Activated T-cell treated with anti-CD3 and anti-CD28 coated beads, Interleukin-2, amount 50 U/mL, for 4 hours (primary cell): ENCODE measurements at places on chromosomes 12 and 14.

DNA sequence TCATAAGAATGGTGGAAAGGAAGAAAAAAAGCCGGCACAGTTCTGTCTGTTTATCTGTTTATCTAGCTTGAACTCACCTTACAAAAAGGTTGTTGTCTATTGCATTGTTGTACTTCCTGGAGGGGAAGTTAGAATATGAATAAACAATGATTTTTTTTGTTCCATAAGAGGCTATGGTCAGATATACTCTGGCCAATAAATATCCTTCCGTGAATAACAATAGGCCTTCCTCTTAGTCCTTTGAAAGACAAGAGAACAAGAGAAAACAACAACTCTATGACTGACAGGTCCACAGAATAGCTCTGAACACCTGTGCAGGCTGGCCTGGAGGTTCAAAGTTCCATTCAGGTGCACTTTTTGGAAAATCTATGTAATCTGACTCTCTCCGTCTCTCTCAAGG is 192.8 kb upstream of the KRR1 start:
- DNase-seq, result no peak

- no peak for DNase-seq
Observed at GRCh38 chr12:4323396-4323795, 2.4 kb downstream of the TIGAR start.

- no peak for DNase-seq
Observed at GRCh38 chr14:89058697-89059096, 234.2 kb downstream of the TTC8 start.

DNA sequence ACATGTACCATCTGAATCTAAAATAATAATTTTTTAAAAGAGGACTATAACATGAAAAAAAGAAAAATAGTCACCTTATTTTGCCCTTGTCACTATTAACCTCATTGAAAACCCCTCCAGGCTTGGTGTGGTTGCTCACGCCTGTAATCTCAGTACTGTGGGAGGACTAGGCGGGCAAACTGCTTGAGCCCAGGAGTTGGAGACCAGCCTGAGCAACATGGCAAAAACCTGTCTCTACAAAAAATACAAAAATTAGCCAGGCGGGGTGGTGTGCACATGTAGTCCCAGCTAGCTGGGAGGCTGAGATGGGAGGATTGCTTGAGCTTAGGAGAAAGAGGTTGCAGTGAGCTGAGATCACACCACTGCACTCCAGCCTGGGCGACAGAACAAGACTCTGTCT is 126.3 kb upstream of the KRAS start:
- no peak for DNase-seq

GRCh38 chr12:111275308-111275707 is 93.6 kb downstream of the PHETA1 start:
- DNase-seq, result no peak

DNA sequence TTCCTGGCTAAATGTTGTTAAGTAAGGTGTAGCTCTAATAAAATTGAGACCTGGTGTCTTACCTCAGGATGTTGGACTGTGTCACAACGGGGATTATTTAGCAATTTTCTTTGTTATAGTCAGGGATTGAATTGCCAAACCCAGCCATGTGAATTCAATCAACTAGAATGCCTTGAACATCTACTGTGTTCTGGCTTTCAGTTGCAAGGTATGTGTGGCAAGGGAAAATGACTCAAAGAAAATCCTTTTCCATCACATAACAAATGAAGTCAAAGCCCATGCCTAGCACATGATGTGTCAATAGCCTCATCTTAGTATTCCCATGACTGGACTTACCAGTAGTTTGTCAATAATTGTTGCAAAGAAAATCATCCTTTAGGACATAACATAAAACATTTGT is 519.8 kb upstream of the FLRT2 start:
- no peak for DNase-seq

DNA sequence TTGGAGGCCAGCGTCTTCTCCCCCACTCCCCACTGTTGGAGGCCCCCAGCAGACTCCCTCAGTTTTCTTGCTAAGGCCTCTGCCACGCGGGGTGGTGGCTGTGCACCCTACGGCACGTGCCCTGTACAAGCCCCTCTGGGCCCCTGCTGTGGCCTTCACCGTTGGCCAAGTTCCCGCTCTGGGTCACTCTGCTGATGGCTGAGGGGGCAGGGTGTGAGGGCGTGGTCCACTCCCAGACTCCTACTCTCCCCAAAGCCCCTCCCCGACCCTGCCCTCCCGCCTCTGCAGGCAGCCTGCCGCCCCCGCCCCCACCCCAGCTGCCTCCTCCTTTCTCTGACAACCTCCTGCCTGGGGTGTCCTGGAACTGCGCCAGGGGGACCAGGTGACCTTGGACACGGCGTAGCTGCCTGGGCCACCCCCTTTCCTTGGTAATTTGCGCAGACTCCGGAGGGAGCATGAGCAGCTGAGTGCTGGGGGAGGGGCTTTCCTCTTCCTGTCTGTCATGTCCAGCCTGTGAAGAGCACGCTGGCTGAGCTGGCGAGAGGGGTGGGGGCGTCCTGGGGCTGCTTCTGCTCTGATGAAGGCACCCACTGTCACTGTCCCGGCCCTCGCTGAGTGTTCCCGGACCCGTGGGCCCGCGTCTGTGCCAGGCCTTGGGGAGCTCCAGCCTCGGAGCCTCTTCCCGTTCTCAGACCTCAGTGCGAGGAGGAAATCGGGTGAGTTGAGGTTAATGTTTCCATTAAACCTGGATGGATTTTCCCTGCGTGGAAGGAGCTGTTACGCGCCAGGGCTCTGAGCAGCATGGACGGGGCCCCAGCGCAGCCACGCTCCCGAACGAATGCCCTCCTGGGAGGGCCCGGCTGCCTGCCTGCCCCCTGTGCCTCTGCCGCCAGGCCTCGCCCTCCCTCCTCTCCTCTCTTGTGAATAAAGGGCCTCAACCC is 85.0 kb downstream of the KIF26A start:
- DNase-seq, result no peak

DNA sequence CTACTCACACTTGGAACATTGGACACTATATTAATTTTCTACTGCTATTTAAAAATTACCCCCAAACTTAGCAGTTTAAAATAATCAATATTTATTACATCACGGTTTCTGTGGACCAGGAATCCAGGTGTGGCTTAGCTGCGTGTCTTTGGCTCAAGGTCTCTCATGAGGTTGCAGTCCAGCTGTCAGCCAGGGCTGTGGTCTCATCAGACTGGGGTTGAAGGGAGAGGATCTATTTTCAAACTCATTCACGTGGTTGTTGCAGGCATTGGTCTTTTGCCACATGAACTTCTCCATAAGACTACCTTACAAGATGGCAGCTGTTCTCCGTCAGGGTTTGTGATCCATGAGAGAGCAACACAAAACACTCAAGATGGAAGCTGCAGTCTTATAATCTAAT is 343.0 kb downstream of the BCAT1 start:
- no peak for DNase-seq

- DNase-seq, result no peak
Observed at GRCh38 chr14:67265131-67265530, 23.9 kb downstream of the PALS1 start.
